ENCODE measurements at places on chromosomes 11 and 22. TPM values are rescaled to one million over a fixed set of nuclear protein-coding genes. Genes with fewer than 3 reads are reported as not detected.
A peak's percentile ranks its signal among the peaks of the same experiment; 100 is the strongest.

GRCh38 chr22:50157709-50158375 is 12.7 kb upstream of the PANX2 start:
- peak; percentile 77 for DNase-seq

- peak; percentile 36 for DNase-seq
Measured at GRCh38 chr11:74739546-74740270, 8.5 kb upstream of the CHRDL2 start.

DNA sequence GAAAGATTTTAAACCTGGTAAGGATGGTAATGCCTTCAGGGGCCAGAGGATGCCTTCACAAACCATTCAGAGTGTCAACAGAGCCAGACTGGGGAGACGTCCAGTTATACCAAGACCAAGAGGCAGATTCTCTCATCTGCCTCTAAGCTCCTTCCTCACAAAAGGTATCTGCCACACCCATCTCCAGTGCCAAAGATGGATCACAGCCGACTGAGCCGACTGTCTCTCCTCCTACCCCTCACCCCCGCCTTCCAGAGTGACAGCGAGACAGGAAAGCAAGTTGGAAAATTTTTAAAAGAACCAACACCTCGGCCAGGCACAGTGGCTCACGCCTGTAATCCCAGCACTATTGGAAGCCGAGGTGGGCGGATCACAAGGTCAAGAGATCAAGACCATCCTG is 79.1 kb upstream of the AKIP1 start:
- no peak for DNase-seq

DNA sequence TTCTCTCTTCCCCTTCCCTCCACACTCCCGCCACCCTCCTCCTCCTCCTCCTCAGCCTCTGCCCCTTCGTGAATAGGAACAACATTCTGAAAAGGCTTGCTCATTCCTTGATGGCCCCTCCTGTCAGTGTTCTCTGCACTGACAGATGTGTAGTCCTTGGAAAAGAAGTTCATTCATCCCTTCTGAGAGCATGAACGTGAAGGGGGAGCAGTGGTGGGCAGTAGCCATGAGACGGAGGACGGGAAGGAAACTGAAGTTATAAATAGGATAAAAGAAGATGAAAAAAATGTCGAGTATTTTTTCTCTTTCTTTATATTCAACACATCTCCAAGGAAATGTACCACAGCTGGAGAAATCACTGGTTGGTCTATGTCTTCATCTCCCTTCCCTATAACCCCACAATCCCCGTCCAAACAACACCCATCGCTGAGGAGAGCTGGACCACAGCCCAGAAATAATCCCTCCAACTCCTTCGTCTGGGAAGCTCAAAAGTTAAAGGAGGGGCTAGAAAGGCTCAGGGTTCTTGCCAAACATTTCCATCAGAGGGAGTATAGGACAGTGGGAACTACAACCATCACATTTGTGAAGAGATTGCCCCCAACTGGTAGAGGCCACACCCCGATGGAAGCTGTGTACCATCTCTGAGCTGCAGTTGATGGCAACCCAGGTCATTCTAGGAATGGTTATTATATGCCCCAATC is 33.5 kb downstream of the ETS1 start:
- no peak for DNase-seq

GRCh38 chr11:130608287-130608686 is 159.8 kb downstream of the ADAMTS15 start:
- DNase-seq, result no peak

DNA sequence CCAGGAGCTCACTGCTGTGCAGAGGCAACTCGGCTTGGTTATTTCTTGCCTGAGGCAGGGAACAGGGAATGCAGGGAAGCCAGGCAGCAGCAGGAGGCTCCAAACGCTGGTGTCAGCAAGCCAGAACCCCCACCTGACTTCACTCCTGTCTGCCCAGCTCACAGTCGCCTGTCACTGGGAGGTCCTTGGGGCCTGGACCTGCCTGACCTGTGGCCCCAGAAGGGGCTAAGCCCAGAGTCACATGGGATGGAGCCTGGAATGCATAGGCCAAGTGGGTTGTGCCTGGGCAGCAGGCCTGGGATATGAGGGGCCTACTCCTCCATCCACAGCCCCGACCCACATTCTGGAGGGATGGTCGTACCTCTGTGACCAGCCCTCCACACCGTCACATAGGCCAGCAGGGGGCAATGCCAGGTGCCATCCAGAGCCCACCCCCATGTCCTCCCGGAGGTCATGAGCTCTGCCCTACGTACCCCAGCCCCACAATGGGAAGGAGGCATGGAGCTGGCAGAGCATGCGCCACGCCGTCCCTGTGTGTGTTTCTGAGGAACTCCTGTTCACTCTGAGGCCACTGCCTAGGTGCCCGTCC is 5.2 kb downstream of the RASSF7 start:
- DNase-seq, result no peak

- DNase-seq, result no peak
Measured at GRCh38 chr11:17845431-17845881, 110.9 kb downstream of the KCNC1 start.

DNA sequence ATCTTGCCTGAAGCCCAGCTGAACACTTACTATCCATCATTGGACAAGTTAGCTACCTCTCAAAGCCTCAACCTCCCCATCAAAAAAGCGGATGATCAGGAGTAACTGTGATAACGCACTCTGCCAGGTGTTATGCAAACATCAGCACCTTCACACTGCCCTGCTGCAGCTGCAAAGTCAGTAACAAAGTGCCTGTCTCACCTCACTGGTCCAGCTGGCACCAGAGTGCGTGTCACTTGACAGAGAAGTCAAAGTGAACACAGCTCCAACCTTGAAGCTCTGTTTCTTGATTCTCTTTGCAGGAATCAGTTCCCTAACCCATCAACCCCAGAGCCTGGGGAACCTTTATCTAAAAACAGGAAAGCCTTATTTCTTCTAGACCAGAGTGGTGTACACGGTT is 413.6 kb downstream of the CTTN start:
- DNase-seq, result no peak

DNA sequence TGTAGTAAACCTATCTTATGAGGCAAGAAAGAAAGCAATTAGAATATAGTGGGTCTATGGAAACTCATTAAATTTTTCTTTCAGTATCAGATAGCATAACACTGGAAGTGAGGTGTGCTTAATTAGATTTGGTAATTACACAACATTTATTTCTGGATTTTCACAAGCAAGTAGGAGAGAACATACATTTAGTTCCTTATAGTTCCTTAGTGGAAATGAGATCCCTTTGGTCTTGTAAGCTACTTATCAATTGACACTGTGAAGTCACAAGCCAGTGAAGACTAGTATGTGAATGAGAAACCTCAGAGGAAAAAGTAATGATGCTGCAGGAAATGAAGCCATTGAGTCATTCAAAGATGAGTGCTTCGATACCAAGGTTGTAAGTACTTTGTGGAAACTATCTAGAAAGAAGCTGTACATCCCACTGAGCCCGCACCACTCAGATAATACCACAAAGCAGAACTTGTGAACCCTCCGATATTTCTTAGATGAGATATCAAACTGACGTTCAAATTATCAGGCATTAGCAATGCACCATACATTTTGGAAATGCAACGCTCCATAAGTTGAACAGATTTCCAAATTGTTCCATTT is 53.5 kb downstream of the ENTHD1 start:
- DNase-seq, result no peak

GRCh38 chr11:86013713-86014112 is 55.2 kb downstream of the PICALM start:
- DNase-seq, result no peak

- DNase-seq, result no peak
Measured at GRCh38 chr11:35061516-35062440, 77.2 kb upstream of the CD44 start.

- DNase-seq, result no peak
Measured at GRCh38 chr22:39306456-39307361, 12.7 kb downstream of the RPL3 start.

DNA sequence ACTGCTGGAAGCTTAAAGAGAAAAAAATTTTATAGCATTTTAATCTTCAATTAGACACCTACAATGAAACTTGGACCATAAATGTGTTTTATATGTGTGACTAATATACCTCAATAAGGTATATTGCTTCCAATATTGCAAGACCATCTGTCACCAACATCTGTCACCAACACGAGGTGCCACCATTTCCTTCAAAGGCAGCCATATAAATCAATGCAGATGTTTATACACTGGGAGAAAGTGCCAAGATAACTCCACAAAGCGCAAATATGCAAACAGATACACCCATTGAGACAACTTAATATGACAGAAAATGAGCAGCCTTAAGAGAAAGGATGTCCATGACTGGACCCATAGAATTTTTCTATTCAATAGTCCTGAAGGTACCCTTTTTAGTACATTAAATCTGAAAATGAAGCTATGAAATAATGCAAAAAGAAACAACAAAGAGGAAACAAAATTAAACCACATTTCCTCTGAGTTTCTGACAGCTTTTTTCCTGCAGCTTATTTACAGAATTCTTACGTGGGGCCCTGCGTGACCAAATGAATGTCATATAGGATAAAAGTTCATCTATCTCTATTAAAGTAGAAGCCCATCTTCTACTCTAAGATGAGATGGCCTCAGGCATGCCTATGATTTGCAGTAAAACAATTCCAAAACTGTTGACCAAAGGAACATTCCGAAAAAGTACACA is 12.5 kb downstream of the MPZL3 start:
- no peak for DNase-seq

GRCh38 chr11:38169286-38169685 is 1571.2 kb upstream of the RAG2 start:
- no peak for DNase-seq

- no peak for DNase-seq
Measured at GRCh38 chr11:116813170-116813569, 9.9 kb downstream of the APOA4 start.

DNA sequence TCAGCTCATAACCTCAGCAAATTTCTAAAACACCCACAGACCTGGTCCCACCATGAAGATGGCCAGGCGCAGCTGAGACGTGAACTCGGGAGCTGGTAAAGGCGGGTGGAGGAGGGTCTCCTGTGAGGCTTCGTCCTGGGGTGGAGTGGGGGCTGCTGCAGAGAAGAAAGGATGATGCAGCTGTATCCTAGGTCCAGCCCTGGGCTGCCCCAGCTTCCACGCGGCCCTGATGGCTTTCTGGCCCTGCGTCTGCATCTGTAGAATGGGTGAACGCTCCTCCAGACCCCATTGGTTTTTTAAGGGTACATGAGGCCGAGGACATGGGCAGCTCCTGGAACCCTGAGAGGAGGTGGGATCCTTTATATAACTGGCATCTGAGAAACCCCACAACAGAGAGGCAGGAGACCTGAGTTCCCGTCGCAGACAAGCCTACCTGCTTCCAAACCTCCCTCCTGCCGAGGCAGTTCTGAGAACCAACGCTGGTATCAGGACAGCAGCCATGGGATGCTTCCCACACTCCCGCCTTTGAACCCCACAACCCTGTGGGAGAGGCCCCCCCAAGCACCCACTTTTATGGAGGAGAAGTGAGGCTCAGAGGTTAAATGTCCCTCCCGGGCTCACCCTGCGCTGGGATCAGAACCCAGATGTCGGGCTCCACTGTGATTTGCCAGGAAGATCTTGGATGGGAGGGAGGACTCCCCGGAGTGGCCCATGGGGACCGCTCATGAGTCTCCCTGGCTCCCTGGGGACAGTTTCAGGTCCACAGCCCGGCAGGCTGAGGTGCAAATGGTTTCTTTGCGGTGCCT is 55.2 kb upstream of the FGF3 start:
- DNase-seq, result no peak

GRCh38 chr11:35206616-35207015 is 67.6 kb downstream of the CD44 start:
- DNase-seq, result no peak

DNA sequence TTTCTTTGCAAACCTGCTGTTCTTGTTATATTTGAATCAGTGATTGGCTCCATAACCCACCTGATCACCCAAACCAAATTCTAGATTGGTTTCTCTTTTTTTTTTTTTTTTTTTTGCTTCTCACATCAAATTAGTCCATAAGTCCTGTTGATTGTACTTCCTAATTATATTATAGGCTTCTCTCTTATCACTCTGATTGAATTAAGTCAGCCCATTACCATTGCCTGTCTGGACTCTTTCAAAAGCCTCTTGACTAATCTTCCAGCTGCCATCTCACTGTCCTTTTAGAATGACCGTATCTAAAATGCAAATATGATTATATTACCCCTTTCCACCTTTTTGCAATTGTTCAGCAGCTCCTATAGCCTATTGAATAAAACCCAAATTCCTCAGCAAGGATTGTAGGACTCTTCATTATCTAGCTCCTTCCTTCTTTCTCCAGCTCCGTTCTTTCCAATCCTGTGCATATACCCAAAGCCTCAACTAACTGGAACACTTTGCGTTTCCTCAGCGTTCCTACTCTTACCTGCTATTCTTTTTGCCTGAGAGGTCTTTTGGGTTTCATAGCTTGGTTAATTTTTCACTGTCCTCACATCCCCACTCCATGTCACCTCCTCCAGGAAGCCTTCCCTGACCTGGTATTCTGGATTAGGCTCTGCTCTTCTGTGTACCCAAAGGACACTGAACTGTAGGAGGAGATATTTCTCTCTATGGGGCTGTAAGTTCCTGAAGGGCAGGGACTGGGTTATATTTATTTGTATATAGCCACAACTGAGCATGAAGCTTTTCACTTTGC is 423.3 kb downstream of the TMEM135 start:
- no peak for DNase-seq

- no peak for DNase-seq
Measured at GRCh38 chr22:27223317-27224177, 566.2 kb downstream of the MIAT start.

DNA sequence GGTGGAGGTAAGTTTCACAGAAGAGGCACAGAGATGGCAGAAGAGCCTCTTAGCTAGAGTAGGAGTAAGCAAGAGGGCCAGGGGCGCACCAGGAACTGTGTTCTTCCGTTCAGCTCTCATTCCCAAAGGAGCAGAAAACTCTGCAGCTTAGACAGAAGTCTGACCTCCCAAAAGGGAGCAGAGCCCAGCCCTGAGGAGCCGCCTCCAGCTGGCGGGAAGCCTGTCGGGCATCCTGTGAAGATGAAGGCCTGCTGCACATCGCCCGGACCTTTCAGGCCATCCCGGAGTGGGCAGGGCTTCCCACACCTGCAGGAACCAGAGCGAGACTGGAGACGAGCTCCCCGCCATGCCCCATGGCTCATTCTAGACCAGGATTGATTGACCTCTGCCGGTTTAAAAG is 1102.8 kb downstream of the BRD1 start:
- no peak for DNase-seq

DNA sequence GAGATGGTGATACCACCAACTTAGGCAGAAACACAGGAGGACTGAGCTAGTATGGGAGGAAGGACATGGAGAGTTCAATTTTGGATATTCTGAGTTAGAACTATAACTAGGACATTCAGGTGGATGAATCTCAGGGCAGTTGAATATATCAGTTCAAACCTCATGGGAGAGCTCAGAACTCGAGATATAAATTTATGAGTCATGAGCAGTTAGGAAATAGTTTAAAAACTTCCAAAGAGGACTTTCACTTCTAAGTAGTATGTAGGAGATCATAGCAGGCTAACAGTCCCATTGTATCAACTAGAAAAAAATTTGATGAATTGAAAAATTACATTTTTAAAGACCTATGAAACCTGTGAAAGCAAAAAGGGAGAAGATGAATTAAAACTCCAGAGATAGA is 436.2 kb upstream of the LARGE1 start:
- DNase-seq, result no peak

The POLDIP3 gene
- 55.0 TPM for total RNA-seq

The DGCR6 gene
- 0.77 TPM for total RNA-seq

The MAPK8IP2 gene
- 1.2 TPM for total RNA-seq

The ZP1 gene
- total RNA-seq, result not detected

The VPREB1 gene
- total RNA-seq, result not detected

The GLB1L2 gene
- total RNA-seq, result 31.3 TPM

The TMEM126B gene
- 47.7 TPM for total RNA-seq

The A4GALT gene
- total RNA-seq, result 8.7 TPM

The KRTAP5-7 gene
- 0.24 TPM for total RNA-seq

The ZFP91 gene
- 92.0 TPM for total RNA-seq

The PNPLA3 gene
- total RNA-seq, result 0.15 TPM
